ENCODE measurements at places on chromosomes 6 and 20.
A peak's percentile ranks its signal among the peaks of the same experiment; 100 is the strongest.

DNA sequence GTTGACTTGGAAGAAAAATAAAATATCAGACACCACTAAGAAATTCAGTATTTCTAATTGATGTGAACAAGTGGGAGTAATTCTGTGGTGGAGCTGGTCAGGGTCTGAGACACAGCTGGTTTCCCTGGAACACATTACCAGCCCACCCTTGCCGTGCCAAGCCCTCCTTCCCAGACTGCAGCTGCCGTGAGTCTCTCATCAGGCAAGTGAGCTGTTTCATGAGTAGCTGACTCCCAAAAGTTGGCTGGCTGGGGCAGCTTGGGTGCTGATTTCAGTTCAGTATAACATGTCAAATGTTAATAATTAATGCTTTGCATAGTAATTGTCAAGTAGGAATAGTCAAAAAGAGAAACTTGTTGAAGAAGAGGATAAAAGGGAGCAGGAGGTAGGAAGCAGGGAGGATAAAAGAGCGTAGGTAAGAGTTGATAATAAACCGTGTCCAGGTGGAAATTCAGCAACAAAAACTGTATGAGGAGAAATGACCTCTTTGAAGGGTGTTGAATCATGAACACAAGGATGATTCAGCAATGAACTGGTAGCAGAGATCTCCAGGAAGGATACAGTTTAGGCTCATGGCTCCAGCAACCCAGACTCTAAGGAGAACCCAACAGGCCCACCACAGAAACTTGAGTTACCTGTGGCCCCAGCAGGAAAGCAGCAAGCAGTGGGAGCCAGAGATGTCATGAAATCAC lies 110.9 kb upstream of the SSTR4 start:
- H3K36me3 ChIP-seq: no peaks in the 10 kb centered on the region
- no peaks in the 10 kb centered on the region for H3K4me1 ChIP-seq
- no peak overlapping the region for H3K4me3 ChIP-seq
- H3K27me3 ChIP-seq: no peaks in the 10 kb centered on the region
- H3K27ac ChIP-seq: no peak overlapping the region
- DNase-seq: no peak

DNA sequence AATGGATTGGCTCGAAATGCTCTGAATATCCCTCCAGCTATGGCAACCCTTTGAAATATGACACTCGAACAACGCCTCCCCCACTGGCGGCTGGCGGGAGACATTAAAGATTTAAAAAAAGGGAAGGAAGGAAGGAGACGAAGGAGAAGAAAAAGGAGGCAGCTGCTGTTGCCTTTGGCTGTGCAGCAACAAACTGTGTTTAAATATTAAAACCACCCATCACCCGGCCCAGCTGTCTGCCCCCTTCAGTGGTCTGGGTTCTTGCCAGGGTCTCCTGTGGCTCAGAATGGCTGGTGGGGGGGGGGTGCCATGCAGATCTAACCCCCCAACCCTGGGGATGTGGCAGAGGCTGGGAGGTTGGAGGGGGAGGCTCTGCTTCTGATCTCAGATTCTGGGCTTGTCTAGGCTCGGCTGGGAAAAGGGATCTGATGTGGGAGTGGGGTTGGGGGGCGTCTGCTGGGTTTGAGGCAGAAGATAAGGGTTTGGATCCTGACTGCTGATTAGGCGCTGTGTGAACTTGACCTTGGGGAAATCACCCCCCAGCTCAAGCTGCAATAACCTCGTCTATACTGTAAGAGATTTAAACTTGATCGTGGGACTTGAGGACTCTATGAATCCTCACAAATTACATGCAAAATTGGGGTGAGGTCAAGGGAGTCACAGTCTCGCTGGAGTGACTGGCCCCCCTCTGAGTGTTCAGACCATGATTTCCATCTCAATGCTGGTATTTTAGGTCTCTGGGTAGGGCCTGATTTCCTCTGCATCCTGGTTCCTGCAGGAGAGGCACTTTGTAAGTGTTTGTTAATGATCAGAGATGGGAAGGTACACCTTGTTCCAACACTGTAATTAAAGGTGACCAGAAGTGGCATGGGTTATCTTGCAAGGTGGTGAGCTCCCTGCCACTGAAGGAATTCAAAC lies 40.3 kb upstream of the BLCAP start:
- no peaks in the 10 kb centered on the region for H3K4me1 ChIP-seq
- no peaks in the 10 kb centered on the region for H3K36me3 ChIP-seq
- no peak overlapping the region for H3K27ac ChIP-seq
- no peak overlapping the region for H3K4me3 ChIP-seq

DNA sequence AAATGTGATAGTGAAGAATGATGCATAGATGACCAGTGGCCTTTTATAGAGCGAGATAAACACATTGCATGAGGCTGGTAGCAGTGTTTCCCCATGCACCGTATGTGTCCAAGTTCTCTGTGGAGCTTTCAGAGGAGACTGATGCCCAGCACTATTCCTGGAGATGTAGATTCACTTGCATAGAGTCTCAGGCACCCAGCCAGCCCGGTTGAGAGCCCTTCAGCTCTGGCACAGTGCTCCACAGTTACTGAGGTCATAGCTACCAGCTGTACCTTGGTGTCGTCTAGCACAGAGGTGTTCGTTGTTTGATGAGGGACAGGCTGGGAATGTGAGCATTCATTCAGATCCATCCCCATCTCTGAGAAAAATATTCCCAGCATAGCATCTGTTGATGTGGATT lies 328.9 kb downstream of the FARS2 start:
- no peak overlapping the region for H3K4me3 ChIP-seq
- H3K4me1 ChIP-seq: no peaks in the 10 kb centered on the region
- DNase-seq: no peak
- no peaks in the 10 kb centered on the region for H3K27me3 ChIP-seq
- H3K27ac ChIP-seq: no peak overlapping the region
- H3K36me3 ChIP-seq: no peaks in the 10 kb centered on the region

GRCh38 chr20:58717278-58718091 lies 24.9 kb downstream of the NPEPL1 start:
- H3K4me1 ChIP-seq: no peaks in the 10 kb centered on the region
- no peak for DNase-seq
- no peaks in the 10 kb centered on the region for H3K36me3 ChIP-seq
- no peak overlapping the region for H3K4me3 ChIP-seq

DNA sequence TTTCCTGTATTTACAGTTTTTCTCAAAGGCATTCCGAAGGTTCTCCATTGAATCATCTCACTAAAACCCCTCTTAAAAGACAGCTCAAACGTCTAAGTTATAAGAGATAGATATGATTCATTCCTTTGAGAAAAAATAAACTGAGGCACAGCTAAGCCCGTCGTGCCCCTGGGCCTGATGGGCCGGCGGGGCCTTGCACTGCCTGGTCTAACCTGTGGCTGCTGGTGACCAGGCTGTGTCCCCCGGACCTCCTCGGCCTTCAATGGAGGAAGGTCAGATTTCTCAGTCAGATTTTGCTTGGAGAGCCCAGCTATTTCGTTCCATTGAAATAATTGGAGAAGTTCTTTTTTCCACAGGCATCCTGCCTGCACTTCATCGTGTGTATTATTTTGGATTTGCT lies 11.3 kb upstream of the FOXC1 start:
- no peak overlapping the region for H3K4me3 ChIP-seq
- DNase-seq: no peak
- H3K4me1 ChIP-seq: peaks cover 4% of the 10 kb centered on the region
- H3K27me3 ChIP-seq: peaks cover 23% of the 10 kb centered on the region
- H3K36me3 ChIP-seq: no peaks in the 10 kb centered on the region

GRCh38 chr6:19839788-19840187 lies 2.6 kb downstream of the ID4 start:
- no peak overlapping the region for H3K27ac ChIP-seq
- H3K4me1 ChIP-seq: no peaks in the 10 kb centered on the region
- H3K36me3 ChIP-seq: no peaks in the 10 kb centered on the region
- no peak for DNase-seq

DNA sequence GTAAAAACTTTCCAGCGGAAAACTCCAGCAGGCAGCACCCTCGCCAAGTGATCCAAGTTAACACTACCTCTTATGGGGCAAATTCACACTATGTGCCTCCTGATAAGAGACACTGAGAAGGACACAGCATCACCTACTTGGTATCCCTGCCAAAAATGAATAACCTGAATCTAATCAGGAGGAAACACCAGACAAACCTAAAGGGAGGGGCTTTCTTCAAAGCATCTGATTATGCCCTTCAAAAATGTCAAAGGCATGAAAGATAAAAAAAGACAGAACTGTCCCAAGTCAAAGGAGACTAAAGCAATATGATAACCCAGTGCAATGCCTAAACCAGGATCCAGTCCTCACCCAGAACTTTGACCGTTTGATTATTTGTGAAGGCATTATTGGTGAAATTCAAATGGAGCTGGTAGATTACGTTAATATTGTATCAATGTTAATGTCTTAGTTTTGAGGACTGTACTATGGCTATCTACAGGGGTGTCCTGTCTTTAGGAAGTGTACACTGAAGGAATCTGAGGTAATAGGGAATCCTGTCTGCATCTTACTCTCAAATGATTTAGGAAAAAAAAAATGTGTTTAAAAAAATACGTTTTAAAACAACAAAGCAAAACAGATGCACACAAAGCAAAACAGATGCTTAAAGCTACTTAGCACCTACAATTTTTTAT lies 8.3 kb downstream of the TBC1D7 start:
- H3K4me1 ChIP-seq: no peaks in the 10 kb centered on the region
- H3K27ac ChIP-seq: no peak overlapping the region
- DNase-seq: no peak
- H3K36me3 ChIP-seq: peaks cover 82% of the 10 kb centered on the region
- H3K4me3 ChIP-seq: no peak overlapping the region

DNA sequence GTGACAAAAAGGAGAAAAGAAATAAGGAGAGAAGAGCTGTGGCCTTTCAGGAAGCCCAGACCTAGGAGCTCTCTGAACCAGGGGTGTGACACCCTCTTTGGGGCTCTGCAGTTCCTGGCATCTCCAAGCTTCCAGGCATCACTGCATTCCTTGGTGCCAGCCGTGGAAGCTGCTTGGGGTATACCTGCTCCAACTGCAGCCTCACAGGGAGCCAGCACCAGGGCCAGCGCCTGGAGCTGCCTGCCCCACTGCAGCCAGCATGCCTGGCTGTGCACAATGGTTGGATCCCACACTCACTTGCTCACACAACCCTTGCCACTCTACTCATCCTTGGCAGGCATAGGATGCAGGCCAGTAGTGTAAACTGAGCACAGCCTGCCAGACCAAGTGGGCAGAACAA lies 242.1 kb upstream of the GJE1 start:
- no peak for DNase-seq
- no peak overlapping the region for H3K4me3 ChIP-seq
- H3K36me3 ChIP-seq: no peaks in the 10 kb centered on the region
- H3K27me3 ChIP-seq: no peaks in the 10 kb centered on the region
- no peak overlapping the region for H3K27ac ChIP-seq

DNA sequence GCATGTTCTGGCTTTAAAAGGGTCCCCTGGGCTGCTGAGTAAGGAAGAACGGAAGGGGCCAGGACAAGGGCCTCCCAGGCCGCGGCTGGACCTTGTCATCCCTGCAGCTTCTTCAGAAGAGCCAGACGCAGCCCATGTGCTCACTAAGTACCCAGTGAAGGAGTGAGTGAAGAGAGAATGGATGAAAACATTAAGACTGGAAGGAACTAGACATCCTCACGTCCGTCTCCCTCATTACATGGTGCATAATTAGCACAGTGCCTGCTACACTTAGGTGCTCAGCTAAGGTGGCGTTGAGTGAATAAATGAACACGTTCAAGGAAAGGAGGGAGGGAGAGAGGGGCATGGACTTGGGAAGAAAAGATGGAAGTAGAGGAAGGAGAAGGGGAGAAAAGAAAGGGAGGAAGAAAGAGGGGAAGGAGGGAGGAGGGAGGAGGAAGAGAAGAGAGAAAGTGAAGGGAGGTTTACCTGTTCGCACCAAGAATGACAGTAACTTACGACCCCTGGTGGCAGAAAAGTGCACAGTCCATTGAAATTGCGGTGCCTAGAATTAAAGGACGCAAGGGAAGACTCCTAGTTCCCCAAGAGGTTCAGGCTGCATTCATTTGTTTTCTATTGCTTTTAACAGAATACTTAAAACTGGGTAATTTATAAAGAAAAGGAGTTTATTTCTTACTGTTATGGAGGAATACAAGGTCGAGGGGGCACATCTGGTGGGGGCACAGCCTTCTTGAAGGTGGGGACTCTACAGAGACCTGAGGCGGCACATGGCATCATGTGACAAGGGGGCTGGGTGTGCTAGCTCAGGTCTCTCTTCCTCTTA lies 8.0 kb downstream of the TP53RK start:
- no peaks in the 10 kb centered on the region for H3K4me1 ChIP-seq
- DNase-seq: peak; percentile 47

- peaks cover 2% of the 10 kb centered on the region for H3K4me1 ChIP-seq
- H3K36me3 ChIP-seq: no peaks in the 10 kb centered on the region
- no peak overlapping the region for H3K27ac ChIP-seq
- no peak for DNase-seq
- peaks cover 23% of the 10 kb centered on the region for H3K27me3 ChIP-seq
These were observed 785 bp upstream of the THBD start for GRCh38 chr20:23050076-23050838.

DNA sequence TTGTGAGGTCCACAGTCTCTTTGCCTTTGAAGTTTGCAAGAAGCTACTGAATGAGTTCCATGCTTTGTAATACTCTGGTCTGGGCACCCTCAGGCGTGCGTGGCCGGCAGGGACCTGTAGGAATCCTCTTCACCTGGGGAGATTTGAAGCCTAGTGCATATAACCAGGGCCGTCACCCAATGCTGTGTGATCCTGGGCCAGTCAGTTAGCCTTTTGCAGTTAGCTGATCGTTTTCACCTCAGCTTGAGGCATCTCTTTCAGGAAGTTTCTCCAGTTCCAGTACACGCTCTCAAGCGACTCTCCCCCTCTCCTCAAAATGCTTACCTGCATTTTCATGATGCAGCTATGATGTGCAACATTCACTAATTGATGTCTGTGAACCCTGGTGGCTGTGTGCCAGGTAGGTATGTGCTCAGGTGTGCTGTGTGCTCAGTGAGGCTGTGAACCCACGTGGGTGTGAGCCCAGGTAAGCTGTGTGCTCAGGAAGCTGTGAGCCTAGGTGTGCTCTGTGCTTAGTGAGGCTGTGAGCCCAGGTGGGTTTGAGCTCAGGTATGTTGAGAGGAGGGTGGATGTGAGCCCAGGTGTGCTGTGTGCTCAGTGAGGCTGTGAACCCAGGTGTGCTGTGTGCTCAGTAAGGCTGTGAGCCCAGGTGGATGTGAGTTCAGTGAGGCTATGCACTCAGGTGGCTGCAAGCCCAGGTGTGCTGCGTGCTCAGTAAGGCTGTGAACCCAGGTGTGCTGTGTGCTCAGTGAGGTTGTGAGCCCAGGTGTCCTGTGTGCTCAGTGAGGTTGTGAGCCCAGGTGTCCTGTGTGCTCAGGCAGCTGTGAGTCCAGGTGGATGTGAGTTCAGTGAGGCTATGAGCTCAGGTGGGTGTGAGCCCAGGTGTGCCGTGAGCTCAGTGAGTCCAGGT lies 120.4 kb downstream of the PHACTR3 start:
- no peak overlapping the region for H3K27ac ChIP-seq
- H3K36me3 ChIP-seq: no peaks in the 10 kb centered on the region
- H3K4me1 ChIP-seq: no peaks in the 10 kb centered on the region
- H3K4me3 ChIP-seq: no peak overlapping the region
- no peaks in the 10 kb centered on the region for H3K27me3 ChIP-seq
- DNase-seq: no peak

GRCh38 chr20:50363027-50363426 lies 147.2 kb upstream of the PTPN1 start:
- no peak overlapping the region for H3K27ac ChIP-seq
- H3K4me1 ChIP-seq: no peaks in the 10 kb centered on the region
- H3K36me3 ChIP-seq: no peaks in the 10 kb centered on the region
- no peaks in the 10 kb centered on the region for H3K27me3 ChIP-seq

All from effector memory CD4-positive, alpha-beta T cell (primary cell).